ENCODE measurements at places on chromosomes 1 and 21.
A peak's percentile ranks its signal among the peaks of the same experiment; 100 is the strongest.

DNA sequence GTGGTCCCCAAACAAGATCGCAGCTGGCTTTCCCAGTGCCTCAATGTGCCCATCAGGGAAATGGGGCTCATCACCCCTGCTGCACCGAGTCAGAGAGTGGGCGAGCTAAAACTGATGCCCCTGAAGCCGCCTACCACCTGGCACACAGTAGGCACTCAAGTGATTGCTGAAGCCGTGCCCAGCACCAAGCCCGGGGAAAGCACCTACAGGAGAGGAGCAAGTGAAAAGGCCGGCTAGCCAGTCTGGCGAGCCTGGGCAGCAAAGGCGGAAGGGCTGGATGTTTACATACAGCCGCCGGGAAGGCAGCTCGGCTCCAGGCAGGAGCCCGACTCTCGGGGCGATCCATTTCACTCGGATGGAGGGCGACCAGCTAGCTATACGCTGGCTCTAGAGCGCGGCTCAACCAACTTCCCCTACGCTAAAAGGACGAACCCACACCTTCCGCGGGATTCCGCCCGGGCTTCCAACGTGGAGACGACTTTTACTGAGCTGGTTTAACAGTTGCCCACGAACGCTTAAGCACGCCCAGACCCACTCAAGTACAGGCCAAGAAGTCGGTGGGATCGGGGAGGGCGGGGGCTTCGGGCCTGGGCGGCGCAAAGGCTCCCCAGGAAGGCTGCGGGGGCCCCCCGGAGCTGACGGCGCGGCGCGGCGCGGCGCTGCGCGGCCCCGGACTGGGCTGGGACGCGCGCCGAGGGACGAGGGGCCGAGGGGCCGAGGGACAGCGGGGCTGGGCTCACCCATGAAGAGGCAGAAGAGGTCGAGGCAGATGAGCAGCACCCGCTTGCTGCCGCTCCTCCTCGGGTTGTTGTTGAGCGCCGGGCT is 1.0 kb downstream of the PLPP3 start:
- peak; percentile 11 for DNase-seq

- no peak for DNase-seq
These were observed 60.0 kb downstream of the FBXO2 start for GRCh38 chr1:11594222-11594621.

DNA sequence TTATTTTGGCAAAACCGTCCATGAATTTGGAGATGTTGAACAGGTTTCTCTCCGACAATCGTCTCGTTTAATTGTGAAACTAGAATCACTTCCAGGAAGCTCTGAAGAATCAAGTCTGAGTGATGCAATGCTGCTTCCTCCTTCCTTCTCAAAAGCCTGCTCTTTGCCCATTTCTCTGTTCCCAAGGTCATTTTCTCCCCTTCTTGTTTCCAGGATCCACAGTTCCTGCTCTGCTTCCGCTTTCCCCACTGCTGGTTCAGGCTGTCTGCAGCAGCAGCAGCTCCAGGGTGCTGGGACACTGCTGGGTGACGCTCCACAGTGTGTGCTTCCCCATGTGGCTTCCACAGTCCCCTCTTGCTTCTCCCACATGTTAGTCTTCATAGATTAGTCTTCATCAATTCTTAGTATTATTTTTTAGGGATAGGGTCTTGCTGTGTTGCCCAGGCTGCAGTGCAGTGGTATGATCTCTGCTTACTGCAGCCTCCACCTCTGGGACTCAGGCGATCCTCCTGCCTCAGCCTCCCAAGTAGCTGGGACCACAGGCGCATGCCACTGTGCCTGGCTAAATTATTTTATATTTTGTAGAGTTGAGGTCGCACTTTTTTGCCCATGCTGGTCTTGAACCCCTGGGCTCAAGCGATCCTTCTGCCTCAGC is 156.2 kb downstream of the DYRK1A start:
- DNase-seq = no peak

DNA sequence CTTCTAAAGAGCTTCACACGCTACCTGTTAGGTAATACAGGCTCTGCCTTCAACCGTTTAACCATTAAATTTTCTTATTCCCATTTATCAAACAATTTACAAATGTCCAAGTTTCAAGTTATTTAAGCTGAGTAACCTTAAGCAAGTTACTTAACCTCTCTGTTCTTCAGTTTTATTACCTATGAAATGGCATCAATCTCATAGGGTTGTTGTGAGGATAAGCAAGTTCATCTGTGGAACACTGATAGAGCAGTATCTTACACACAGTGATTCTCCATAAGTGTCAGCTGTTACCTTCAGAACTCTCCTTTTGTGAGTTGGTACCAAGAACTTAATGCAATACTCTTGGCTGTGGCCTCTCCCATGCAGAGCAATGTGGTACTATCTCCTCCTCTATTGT is 40.0 kb downstream of the GRIK3 start:
- DNase-seq = no peak

GRCh38 chr1:186750257-186750656 is 70.0 kb upstream of the PTGS2 start:
- DNase-seq = no peak

DNA sequence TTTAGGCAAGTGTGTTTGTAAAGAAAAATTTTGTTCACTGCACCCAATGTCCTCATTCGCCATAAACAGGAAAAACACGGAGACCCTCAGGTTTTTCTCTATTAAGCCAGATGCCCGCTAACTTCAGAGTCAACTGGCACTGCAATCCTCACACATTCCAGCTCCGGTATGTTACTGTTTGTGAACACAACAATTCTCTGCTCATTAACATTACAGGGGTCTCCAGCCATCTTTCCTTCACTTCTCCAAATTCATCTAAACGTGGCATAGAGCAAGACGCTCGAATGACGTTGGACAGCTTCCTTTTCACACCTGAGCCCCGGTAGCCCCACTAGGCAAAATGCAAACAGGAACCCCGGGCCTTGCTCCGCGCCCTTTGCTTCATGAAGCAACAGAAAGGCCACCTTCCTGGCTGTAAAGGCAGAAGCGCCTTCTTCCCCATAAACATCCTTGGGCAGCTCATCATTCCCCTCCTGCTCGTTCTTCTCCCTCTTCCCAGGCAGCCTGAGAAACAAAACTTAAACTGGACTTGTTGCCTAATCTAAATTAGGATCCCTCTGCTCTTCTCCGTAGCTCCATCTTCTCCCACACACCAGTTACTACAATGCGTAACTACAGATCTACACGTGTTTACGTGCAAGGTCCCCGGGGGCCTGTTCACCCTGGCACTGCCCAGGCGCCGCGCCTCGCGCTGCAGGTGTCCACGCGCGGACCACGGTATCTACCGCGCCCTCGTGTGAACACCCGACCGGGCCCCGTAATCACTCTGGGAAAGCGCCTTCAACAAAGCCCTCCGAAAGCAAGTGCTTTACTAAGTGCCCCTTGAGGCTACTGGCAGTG is 1.2 kb downstream of the LBR start:
- peak; percentile 47 for DNase-seq

DNA sequence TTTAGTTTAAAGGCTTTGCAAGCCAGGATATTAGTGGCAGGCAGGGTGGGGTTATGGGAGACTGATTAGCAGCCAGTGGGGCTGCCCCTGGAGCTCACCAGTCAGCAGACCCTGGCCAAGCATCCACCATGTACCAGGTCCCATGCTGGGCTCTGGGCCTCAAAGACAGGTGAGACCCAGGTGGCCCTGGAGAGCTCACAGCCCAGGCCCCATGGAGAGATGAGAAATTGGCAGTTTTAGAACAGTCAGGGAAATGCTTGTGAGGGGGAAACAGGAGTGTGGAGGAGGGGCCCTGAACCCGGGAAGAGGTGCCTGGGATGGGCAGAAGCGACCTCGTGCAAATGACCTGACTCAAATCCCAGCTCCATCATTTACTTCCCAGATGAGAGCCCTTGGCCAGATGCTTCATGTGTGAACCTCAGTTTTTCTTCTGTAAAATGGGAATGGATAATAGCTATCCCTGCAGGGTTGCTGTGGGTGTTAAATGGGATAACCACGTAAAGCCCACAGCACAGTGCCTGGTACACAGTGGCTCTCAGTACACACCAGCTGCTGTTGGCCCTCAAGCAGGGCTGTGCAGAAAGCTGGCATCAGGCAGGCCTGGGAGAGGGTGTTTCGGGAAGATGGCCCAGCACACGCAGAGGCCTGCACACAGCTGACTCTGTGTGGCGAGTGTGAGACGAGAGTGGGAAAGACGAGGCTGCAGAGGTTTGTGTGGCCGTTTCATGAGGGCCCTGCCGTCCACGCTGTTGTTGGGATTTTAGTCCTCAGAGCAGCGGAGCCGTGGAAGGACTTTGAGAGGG is 518.5 kb downstream of the PTPRU start:
- DNase-seq = no peak

GRCh38 chr21:42140196-42140934 is 69.2 kb downstream of the UMODL1 start:
- DNase-seq = no peak

GRCh38 chr1:91569411-91570119 is 68.9 kb downstream of the CDC7 start:
- DNase-seq = no peak

DNA sequence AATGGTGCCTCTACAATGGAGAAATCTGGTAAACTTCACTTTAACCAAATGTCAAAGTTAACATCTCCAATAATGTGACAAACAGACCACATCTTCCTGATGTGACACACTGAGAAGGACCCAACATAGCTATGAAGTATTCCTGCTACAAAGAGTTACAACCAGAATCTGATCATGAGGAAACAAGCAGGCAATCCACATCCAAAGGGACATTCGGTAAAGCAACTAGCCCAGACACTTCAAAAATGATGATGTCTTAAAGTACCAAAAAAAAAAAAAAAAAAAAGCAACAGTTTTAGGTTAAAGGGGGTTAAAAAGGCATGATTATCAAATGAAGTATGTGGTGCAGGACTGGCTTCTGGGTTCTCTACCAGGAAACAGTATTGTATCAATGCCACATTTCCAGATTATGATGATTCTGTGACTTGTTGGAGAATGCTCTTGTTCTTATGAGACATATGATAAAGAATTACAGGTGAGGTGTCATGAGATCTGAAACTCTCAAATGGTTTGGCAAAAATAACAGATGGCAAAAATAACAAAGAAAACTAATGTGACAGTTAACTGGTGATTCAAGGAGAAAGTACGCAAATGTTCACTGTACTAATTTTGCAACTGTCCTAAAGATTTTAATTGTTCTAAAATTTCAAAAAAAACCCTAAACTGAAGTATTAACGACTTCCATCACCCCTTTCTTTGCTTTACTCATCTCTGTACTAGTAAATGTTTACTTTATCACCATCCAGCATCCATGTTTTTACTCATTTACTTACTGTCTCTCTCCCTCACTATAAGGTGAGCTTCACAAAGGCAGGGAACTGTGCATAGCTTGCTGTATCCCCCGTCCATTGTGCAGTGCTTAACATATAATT is 2.8 kb downstream of the CD58 start:
- no peak for DNase-seq

- DNase-seq = no peak
These were observed 60.9 kb upstream of the S1PR1 start for GRCh38 chr1:101175886-101176285.

- no peak for DNase-seq
These were observed 345 bp downstream of the FTCD start for GRCh38 chr21:46154955-46155513.

DNA sequence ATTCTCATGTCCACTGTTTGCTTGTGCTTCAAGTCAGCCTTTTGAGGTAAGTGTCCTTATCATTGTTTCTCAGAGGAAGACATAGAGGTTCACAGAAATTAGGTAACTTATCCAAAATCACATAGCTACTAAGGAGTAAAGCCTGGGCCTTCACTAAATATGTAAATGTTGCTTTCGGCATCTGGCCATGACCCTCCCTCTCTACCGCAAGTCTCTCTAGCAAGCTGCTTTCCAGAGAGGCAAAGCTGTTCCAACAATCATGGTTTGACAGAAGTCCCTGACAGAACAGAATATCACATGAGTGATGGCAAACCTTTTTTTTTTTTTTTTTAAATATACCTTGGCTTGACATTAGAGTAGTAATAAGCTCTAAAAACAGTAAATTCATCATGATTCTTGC is 94.5 kb upstream of the F3 start:
- no peak for DNase-seq

GRCh38 chr1:61213245-61214011 is 131.1 kb downstream of the NFIA start:
- no peak for DNase-seq

DNA sequence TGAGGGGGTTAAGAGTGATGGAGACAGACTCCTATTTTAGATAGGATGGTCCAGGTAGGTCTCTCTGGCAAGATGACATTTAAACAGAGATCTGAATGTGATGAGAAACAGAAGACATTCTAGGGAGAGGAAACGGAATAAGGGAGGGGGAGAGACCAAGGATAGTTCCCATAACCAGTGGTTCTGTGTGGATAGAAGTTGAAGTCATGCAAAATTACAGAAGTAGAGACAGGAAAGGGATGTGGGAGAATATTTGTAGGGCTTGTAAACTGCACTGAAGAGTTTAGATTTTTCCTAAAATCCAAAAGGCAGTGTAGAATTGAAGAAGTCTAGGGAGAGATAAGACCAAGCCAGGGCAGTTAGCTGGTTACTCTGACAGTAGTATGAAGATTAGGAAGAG is 200.6 kb downstream of the GRIK1 start:
- no peak for DNase-seq

DNA sequence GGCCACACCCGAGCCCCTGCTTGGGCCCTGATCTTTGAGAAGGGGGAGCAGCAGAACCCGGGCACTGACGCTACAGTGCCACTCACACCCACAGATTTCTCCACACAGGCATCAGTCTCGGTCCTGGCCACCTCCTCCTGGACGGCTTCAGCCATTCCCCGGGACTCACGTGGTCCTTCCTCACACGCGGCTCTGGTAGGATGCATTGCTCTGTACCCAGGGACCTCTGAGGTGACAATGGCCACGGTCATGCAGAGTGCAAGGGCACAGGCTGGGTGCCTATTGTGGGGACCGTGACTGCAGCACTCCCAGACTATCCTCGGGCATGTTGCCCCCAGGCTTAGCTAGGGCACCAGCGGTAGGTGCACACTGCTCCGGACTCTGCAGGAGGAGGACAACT is 11.8 kb upstream of the ZNF670 start:
- DNase-seq = no peak

GRCh38 chr1:20059847-20060246 is 10.1 kb upstream of the PLA2G5 start:
- DNase-seq = no peak
